Cortex of kidney (tissue), 1 donor: ENCODE measurements at places on chromosomes 2 and 18.

GRCh38 chr2:109348190-109348589, 219.2 kb downstream of the SH3RF3 start:
- no peak for DNase-seq

GRCh38 chr2:20444101-20444992, 2.5 kb upstream of the RHOB start:
- no peak for DNase-seq

- no peak for DNase-seq
These were observed 12.3 kb downstream of the HSPD1 start for GRCh38 chr2:197487385-197487784.

DNA sequence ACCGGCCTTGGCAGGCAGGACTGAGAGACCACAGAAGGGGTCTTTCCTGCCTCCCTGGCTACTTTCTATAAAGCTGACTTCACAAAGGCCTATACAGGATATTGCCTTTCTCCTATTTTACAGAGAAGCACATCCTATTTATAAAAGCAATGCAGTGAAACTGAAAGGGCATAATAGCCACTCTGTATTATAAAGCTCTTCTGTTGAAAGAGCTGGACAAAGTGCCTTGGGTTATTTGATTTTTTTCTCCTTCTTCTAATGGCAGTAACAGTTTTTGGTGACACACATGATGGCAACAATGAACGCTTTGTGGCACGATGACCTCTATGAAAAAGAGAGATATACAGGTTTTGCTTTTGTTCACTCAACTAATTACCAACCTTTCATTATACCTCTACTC, 281.1 kb downstream of the ZNF516 start:
- no peak for DNase-seq

- no peak for DNase-seq
These were observed 69.9 kb upstream of the L3MBTL4 start for GRCh38 chr18:6484659-6485058.

DNA sequence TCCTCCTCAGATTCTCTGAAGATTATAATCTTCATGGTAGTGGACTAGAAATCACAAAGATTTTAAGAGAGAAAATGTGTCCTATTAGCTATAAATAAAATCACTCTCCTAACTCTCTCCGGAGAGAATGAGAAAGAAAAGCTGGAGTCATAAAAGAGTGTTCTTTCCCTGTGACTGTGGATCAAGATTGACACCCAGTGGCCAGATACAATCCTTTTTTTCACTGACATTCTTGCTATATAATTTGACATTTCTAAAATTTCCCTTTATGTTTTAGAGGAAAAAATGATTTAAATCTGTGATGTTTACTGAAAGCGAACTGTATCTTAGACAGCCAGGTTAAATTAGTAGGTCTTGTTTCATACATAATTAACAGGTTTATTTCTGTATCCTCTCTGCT, 35.4 kb upstream of the LRP2 start:
- DNase-seq = no peak

DNA sequence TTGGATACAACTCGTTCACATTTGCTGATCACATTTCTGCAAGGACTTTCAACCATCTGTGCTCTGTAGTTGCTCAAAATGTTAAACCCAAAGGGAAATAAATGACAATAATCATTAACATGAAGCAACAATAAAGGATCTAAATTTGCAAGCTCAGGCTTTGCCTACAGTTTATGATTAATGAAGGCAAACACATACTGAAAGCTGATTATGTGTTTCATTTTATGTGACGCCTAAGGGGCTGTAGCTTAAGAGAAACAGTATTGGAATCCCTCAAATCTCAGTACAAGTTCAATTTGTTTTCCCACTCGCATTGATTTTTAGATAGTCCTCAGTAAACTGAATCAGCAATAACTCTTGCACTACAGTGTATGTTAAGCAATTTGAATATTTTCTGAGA, 160.3 kb upstream of the FSIP2 start:
- DNase-seq = no peak

DNA sequence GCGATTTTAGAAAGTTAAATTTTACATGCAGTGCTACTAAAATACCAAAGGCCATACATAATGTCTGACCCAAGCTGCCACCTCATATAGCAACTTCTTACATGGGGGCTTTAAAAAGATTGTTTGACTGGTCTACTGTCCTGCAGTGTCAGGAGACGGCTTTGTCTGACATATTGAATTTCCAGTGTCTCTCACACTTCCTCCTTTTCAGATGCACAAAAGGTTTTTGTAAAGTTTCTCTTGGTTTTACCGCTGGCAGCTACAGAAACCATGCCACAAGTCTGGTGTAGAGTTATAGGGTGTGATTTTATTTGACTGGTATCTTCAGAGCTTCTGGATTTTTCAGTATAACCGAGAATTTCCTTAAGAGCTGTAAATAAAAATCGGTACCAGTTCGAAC, 1.1 kb upstream of the ASAP2 start:
- no peak for DNase-seq

DNA sequence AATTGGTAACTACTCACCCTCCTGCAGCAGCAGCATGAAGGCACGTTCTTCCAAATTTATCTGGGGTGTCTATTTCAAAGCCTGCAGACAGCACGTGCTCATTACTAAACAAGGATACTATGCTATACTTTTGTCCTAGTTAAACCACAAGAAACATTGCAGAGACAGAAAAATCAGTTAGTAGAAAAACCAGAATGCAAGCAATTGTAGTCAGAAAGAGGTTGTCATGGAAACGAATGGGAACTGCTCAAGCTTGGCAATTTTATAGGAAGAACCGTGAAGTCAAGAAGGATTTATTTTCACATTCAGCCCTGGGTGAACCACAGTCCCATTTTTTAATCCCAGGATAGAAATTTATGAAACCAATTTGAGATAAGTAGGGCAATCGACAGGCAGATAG, 162.2 kb upstream of the PGAP1 start:
- DNase-seq = no peak

DNA sequence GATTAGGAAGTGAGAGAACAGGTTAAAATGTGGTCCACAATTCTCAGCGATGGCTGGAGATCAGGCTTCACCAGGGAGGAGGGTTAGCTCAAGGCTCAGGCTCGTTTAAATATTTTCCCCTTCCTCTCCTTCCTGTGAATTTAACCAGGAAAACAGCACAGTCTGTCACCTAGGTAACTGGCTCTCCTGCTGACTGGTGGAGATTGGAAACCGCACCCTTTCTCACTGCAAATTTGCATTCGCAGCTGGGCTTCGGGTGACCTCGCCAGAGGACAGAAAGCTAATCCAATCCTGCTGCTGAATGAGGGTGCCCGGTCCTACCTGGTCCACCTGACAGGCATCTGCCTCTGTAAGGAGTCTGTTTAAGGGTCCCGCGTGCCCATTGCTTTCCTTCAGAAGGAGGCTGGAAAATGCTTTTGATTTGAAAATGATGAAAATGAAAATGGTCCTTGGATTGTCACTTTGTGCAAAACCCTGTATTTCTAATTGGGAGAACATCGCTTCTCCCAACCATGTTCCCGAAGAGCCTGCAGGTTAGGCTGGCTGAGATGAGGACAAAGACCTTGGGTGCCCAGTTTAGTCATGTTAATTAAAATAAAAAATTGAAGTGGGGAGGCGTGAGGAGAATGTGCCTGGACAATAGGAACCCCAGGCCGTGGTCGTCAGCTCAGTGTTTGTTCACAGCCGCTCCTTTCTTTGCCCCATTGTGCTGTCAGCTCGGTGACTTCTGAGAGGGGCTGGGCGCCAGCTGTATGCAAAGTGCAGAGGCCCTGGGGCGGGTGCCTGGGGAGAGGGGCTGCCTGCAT, 43.4 kb upstream of the MTCL1 start:
- DNase-seq = no peak

GRCh38 chr2:232028071-232028470, 66.6 kb downstream of the DIS3L2 start:
- no peak for DNase-seq

DNA sequence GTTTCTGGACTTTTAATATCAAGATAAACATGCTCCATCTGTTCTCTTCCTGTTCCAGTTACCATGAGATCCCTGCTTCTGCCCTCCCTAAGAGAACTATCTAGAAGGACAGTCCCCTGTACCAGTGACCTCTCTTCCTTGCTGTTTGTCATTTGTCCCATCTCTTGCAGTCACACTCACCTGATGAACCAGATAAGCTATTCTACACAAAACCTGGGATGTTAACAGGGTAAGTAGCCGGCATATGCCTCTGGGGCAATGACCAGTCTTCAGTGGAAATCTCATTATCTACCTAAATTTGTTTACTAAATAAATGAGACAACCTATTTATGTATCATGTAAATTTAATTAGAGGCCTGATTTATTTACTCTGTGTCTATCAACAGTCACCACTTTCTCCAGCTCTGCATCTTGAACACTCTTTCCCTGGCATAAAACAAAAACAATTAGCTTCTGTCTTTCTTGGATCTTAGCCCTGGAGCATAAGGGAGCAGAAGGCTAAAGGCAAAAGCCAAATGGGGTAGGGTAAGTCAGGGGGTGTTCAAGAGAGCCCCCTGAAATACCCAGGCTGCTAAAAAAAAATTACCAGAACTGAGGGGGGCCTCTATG, 337.7 kb downstream of the ALK start:
- no peak for DNase-seq

- DNase-seq = no peak
These were observed 438.3 kb downstream of the ZNF521 start for GRCh38 chr18:24913507-24914170.

- DNase-seq = no peak
These were observed 48.3 kb downstream of the GLI2 start for GRCh38 chr2:120783969-120784372.

DNA sequence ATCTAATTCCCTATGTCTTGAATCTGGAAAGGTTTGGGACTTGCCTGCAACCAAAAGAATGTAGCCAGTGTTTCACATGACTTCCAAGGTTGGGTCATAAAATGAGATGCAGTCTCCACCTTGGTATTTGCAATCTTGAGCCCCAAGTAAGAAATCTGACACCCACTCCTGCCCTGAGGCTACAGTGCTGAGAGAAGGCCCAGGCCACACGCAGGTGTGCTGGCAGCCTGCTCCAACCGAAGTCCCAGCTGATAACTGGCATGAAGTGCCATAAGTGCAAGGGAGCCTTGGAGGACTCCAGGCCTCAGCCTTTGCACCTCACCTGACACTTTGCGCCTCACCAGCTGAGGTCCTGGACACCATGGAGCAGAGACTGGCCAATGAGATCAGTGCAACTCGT, 182.7 kb downstream of the ANAPC1 start:
- DNase-seq = no peak

GRCh38 chr2:32474381-32474780, 117.6 kb downstream of the BIRC6 start:
- DNase-seq = no peak

DNA sequence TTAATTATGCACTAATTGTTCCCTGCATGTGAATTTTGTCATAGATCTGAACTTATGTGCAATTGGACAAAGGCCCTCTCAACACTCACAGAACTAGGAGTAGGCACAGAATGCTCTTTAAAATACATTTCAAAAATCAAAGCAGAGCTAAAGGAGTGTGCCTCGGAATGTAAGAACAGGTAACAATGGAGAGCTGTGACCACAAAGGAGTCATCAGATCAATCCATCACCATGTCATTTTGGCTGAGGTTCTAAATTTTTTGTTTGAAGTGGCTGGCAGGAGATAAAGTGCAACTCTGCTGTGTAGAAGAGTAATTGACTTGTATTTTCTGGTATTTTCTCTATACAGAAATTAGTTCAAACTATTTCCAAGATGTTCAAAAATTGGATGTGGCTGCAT, 155.4 kb downstream of the NRP2 start:
- DNase-seq = no peak

DNA sequence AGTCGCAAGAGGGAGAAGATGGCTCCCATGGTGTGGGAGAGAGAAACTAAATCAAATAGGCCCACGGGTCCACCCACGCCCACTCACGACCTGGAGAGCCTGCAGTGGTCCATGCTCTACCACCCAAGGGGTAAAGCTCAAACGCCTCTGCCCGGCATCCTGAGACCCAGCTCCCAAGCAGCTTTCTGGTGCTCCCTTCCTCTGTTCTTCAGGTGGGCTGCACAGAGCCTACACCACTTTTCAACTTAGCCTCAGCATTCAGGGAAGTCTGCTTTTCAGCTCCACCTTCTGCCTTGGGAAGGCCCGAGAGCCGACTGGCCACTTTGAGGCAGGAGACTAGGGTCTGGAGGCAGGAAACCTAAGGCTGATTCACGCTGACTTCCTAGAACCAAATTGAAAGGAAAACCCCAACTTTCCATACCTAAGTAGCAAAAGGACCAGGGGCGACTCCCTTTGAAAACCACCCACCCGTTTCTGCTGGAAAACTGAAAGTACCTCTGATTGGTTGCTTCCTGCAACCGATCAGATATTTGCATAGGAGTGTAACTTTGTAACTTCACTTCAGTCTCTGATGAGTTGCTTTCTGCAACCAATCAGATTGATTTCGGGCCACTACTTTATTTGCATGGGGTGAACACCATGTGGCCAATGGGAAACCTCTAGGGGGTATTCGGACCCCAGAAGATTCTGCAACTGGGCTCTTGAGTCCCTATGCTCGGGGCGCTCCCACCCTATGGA, 26.8 kb upstream of the SPATA3 start:
- no peak for DNase-seq

DNA sequence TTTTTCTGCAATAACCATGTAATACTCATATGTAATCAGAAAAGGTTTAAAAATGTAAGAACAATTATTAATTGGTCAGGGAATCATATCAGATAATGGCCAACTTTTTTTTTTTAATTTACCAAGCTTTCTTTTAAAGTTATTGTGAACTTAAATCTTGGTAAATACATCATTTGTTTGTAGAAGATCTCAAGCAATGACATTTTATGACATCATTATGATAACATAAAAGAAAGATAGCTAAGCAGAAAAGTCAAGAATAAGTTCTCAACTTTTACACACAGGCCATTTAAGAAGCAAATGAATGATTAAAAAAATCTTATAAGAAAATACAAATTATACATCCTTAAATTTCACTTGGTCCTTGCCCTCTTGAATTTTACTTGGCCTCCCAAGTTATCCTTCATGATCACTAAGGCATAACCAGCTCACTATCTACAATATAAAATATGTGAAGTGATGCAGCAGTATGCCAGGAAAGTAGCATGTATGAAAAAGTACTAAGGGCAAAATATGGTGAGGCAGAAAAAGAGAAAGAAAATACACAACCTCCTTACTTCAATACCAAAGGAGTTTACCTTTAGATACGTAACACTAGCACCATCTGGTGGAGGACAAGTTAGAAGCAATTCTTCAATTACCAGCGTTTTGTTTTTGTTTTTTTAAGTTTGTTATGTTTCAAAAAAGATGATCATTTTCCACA, 116.6 kb downstream of the SRBD1 start:
- no peak for DNase-seq

DNA sequence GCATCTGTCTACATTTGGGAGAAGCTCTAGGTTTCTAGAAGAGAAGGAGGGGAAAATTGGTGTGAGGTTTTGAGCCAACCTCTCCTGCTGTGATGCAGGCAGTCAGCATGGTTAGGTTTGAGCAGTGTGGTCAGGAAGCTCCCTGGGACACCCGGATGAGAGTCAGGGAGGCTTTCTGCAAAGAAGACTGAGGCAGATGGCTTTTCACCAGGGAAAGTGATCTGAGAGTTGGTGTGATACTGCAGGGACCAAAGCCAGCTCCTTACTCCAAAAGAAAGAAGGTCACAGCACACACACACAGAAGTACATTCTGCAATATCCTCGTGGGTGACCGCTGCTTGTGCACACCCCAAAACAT, 75.8 kb upstream of the BCL11A start:
- no peak for DNase-seq

- no peak for DNase-seq
These were observed 94.2 kb upstream of the RAB27B start for GRCh38 chr18:54734059-54734458.
